ENCODE measurements at places on chromosomes 3 and 15.

DNA sequence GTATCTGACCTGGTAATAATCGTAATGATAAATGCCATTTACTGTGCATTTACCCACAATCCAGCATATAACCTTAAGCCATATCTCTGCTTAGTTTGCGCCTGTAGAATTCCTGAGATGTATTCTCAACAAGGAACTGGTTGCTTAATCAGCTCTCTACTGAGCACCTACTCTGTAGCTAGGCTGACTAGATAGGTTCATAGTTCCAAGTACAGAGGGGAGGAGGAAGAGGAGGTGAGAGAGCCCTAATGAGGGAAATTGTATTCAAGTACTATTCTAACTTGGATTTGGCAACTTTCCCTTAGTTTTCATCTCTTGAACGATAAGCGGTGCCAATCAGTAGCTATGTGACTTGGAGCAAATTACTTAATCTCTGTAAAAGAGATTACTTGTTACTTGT, 5.6 kb upstream of the AKAP13 start:
- DNase-seq: no peak

DNA sequence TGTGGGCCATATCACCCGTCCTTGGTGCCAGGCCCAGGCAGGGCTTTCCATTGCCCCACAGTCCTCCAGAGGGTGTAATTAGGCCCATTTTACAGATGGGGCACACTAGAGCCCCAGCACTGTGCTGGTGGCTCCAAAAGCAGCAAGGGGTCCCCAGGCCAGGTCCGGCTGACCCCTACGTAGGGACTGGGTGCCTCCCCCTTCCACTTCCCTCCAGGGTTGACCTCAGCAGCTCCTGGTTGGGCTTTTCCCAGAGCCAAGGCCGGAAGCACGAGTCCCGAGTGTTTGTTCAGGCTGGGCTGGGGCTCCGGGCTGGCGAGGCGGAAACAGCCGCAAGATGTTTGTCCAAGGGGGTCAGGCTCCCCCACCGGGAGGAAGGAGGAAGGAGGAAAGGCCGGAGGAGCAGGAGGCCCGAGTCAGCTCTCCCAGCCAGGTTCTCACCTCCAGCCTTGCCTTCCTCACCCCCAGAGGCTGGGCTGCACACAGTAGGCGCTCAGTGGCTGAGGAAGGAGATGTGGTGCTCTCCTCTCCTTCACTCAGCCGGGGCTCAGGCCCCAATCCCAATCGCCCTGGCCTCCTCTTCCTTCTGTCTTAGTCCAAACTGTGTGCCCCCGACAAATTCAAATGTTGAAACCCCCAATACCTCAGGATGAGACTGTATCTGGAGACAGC, 17.1 kb upstream of the PLXND1 start:
- DNase-seq: no peak

DNA sequence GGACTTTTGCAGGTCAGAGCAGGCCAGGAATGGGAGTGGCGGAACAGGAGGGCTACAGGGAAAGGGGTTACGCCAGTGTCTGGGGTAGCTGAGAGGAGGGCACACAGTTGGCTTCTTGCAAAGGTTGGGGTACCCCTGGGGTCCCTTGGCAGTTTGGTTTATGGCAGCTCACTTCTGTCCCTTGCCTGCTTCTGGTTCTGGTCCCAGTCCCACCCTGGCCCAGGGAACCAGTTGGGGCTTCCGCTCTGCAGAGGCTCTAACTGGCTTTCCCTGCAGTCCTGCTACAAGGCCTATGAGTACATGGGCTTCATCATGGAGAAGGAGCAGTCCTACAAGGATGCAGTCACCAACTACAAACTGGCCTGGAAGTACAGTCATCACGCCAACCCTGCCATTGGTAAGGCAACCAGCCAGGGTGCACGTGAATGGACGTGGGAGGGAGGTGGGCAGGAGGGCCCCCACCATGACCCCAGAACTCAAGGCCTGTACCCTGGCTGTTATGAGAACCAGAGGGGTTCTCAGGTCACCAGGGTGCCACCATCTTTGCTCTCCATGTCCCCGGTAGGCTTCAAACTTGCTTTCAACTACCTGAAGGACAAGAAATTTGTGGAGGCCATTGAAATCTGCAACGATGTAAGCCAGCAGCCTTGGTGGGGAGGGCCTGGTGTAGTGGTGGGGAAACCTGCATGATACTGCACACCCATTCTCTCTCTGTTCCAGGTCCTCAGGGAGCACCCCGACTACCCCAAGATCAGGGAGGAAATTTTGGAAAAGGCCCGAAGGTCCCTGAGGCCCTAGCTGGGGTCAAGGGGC, 15.2 kb downstream of the CSRNP1 start:
- no peak for DNase-seq

DNA sequence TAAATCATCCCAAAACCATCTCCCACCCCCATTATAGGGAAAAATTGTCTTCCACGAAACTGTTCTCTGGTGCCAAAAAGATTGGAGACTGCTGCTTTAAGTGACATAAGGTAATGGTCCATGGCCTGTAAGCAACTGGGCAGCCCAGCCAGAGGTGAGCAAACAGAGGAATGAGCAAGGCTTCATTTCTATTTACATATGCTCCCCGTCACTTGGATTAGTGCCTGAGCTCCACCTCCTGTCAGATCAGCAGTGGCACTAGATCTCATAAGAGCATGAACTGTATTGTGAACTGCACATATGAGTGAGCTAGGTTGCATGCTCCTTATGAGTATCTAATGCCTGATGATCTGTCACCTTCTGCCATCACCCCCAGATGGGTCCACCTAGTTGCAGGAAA, 1159.8 kb upstream of the ALCAM start:
- no peak for DNase-seq

DNA sequence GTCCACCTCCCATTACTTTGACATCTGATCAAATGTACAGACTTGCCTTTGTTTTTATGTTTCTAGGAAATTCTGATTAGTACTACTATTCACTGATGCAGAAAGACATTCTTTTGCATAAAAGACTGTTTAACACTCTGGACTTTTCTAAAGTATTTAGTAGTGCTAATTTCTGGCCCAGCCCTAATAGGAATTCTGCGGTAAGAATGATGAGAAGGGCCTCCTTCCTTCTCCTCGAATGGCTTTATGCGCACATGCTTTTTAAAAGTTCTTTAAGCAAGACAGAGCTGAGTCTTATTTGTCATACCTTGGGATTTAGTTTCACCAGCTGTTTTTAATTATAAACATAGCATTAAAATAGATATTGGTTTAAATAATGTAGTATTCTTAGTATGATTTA, 192.3 kb upstream of the RBMS3 start:
- no peak for DNase-seq

- DNase-seq: no peak
Observed at GRCh38 chr3:66989860-66990696, 8.0 kb upstream of the KBTBD8 start.

DNA sequence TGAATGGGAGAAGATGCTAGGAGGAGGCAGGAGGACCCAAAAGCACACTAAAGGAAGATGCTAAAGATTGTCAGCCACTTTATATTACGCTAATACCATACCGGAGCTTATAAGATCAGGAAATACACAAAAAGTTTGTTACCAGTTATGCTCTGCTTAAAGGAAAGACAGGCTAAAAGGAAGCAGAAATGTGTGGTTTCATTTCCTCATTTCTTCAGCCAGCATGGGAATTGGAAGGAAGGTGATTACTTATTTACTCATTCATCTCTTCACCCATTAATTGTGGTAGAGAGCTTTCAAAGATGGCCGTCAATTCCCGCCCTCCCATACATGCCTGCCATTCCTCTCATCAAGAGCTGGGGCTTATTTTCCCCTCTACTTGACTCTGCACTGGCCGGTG, 26.7 kb upstream of the TMEM158 start:
- no peak for DNase-seq

- DNase-seq: no peak
Observed at GRCh38 chr3:60013241-60013640, 963.4 kb upstream of the CFAP20DC start.

DNA sequence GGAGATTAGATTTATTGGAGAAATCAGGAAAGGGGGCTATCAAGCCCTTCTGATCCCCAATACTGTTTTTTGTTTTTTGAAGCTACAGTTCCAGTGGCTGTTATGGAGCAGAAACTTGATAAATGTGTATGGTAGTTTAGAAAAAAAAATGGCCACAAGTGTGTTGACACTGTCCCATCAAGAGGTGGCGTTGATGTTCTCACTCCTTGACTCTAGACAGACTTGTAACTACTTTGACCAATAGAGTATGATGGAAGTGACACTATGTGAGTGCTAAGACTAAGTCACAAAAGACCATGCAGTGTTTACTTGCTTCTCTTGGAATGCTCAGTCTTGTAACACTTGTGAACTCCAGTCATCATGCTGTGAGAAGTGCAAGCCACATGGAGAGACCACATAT, 356.7 kb downstream of the PDCD6IP start:
- DNase-seq: no peak

Measured in NCI-H446 treated with DMSO at 0.1 percent for 48 hours (cell line).